MCF 10A (cell line): ENCODE measurements at places on chromosomes 5 and 9. TPM values are rescaled to one million over a fixed set of nuclear protein-coding genes. Genes with fewer than 3 reads are reported as not detected.

DNA sequence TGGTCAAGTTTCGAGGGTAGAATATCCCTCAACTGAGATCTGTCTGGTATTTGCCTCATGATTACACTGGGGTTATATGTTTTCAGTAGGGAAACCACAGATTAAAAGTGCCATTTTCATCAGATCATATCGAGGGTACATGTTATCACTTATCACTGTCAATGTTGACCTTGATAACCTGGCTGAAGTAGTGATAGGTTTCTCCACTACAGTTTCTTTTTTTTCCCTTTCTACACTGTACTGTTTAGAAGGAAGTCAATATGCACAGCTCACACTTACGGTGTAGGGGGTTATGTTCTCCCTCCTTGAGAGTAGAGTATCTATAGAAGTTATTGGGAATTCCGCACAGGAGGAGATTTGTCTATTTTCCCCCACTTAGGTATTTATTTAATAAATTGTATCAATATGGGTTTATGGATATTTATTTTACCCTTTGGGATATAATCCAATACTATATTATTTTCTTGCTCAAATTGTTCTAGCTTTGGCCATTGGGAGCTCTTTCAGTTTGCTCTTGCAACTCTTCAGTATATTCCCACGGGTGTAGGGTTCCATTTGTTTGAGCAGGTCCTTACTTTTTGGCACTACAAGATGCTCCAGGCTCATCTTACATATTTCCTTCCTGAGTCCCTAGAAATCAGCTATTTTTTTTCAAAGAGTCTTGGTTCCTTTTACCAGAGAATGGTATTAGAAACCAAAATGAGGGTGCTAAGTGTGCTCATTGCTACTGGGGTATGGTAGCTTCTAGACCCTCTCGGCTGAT is 444.5 kb downstream of the RAB3C start:
- no peak for DNase-seq

GRCh38 chr5:143980506-143980905 is 168.5 kb downstream of the HMHB1 start:
- no peak for DNase-seq

- no peak for DNase-seq
Observed at GRCh38 chr5:72486371-72486770, 20.8 kb downstream of the ZNF366 start.

- no peak for DNase-seq
Observed at GRCh38 chr5:139379626-139380449, 3.3 kb downstream of the SLC23A1 start.

- no peak for DNase-seq
Observed at GRCh38 chr9:73532985-73533384, 381.3 kb downstream of the ANXA1 start.

DNA sequence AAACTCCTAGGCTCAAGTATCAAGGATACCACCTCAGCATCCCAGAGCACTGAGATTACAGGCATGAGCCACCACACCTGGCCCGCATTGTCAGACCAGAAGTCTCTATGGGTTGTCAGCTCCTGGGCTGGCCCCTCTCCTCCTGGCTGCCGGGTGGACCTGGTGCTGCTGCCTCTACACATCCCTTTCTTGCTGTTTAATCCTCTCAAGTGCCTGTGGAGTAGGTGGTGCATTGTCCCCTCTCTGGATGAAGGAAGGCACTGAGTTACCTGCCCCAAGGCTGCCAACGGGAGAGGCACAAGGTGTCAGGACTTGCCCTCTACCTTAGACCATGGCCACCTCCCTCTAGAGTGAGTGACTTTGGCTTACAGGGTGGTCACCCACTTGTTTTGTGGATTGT is 37.4 kb downstream of the PHF2 start:
- DNase-seq: no peak

GRCh38 chr5:167012123-167013034 is 1279.1 kb upstream of the WWC1 start:
- no peak for DNase-seq

The ANKDD1B gene
- 0.68 and 1.2 TPM in 2 replicates for total RNA-seq

The RGP1 gene
- 33.8 and 35.8 TPM in 2 replicates for total RNA-seq

GRCh38 chr5:150239794-150240122 is 49.8 kb downstream of the CAMK2A start:
- DNase-seq: no peak

The FAM153A gene
- total RNA-seq: not detected in 2 replicates

The SHC3 gene
- 0.02 and 0.32 TPM in 2 replicates for total RNA-seq

DNA sequence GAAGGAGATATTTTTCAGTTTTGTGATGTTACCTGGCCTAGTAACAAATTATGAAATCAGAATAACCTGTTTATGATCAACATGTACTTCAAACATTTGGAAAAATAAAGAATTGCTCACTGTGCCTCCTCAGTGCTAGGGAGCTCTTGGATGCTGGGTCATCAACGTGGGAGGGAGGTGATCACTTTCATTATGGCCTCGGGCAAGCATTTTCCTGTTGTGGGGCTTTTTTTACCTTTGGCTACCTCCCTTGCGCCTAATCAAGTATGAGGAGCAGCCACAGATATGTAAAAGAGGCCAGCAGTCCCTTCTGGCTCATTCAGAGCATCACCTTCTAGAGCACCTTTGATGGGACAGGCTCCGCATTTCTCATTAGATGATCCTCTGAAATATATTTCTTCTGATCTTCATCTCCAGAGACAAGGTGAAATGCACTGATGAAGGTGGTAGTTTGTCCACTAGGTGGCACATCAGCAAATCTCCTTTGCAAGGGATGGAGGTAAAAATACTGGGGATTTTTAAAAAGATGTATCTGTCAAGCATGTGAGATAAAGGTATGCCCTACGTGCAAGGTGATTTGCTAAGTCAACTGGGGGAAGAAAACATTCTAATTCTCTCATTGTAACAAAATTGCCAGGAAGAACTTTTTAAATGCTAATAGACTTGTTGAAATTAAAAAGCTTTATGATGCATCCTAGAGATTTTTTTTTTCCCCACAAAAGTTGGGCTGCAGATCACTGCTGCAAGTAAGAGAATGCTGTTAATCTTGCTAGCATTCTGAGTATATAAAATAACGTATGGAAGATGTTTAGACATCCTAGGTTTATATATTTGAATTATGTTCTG is 218.2 kb downstream of the MAST4 start:
- peak; percentile 69 for DNase-seq

DNA sequence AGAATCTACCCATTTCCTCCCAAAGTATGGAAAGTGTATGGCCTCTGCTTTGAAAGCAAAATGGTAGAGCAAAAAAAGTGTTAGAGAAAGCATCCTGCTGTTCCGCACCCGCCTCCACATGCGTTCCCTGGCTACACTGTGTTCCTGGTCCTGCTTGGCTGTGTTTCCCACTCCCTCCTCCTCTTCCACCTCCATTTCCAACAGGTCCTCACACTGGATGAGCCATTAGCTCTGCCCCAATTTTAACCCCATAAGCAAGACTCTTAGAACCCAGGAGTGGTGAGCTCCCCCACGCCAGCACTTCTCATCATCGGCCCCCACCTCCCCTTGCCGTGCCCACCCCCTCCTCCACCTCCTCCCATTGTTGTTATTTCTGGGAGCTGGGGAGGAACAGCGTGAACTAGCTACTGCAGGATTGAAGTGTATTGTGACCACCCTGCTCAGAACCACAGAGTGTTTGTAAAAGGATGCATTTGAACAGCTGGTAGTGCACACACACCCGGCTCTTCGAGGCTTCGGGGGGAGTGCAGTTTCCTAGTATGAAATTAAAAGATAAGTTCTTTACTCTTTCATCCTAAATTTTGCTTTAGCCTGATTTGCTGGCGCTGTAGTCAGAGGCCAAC is 120.0 kb downstream of the PDZD2 start:
- no peak for DNase-seq

The PCDHGA10 gene
- 1.4 TPM in 2 replicates for total RNA-seq
